CD4-positive, CD25-positive, alpha-beta regulatory T cell (primary cell): ENCODE measurements at places on chromosomes 7 and 10.

- peak; percentile 26 for DNase-seq
Observed at GRCh38 chr7:143003393-143004051, 23.4 kb downstream of the OR9A2 start.

GRCh38 chr10:107264742-107265141 is 100.2 kb upstream of the SORCS1 start:
- no peak for DNase-seq

DNA sequence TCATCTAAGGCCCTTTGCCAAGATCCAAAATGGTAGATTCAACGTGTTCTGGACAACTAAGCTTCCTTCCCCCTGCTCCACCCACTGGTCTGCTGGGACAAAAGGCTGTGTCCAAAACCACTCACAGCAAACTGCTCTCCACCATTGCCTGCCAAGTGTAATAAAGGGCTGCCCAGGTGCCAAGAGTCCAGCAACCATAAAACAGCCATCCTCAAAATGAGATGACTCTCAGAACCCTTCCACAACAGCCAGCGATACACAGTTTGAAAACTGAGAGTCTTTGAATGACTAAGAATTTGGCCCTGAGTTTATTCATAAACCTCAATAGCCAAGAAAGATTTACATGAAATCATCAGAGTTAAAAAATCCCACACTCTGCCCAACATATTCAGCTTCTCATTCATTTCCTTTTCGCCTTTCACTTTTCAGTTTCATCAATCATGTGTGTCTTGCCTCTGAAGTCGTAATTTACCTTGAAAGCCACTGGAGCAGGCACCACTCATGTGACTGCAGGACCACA is 658.1 kb upstream of the MGMT start:
- no peak for DNase-seq

- DNase-seq: no peak
Observed at GRCh38 chr7:1943933-1944618, 274.0 kb downstream of the ELFN1 start.

GRCh38 chr7:131352032-131352431 is 24.4 kb downstream of the MKLN1 start:
- DNase-seq: no peak

GRCh38 chr10:103127241-103127640 is 65.8 kb downstream of the NT5C2 start:
- no peak for DNase-seq

- no peak for DNase-seq
Observed at GRCh38 chr7:132077971-132078685, 498.1 kb downstream of the PLXNA4 start.

GRCh38 chr7:155448632-155449007 is 9.3 kb upstream of the EN2 start:
- no peak for DNase-seq

GRCh38 chr7:134632937-134633540 is 13.6 kb upstream of the BPGM start:
- peak; percentile 80 for DNase-seq

GRCh38 chr10:103278862-103279298 is 1.9 kb downstream of the INA start:
- DNase-seq: no peak

- DNase-seq: no peak
Observed at GRCh38 chr10:114442091-114442630, 37.9 kb upstream of the AFAP1L2 start.

DNA sequence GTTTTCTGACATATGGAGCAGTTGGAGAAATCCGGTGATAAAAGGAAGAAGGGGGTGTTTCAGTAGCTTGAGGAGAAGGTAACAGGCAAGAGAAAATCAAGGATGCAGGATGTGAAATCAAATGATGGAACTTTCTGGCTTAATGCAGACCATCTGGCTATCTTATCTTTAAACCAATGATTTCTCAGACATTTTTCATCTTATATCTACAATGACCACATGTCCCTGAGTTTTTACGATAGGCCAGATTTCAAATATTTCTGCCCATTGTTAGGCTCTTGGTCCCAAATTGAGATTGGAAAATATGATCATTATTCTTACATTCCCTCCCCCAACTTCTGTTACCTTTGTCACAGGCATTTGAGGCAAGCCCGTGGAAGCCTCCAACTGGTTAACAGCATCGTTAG is 486.8 kb downstream of the SUGCT start:
- no peak for DNase-seq

DNA sequence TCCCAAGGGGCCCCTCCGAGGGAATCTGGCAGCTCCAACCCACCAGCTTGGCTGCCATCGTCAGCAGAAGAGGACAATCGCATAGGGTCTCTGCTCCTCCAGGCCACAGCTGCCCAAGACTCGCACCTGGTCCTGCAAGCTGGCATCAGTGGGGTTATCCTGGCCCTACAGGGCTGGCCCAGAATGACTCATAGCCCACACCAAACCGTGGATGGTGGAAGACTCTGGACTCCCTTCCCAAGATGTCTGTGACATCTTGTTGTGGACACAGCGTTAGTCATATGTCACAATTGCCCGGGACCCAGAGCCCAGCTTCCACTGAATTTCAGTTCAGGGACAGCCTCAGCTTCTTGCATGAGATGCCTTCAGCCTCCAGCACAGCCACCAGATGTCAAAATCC is 91.5 kb upstream of the CUX1 start:
- DNase-seq: no peak

GRCh38 chr10:51832652-51833383 is 133.4 kb upstream of the CSTF2T start:
- no peak for DNase-seq

- DNase-seq: no peak
Observed at GRCh38 chr10:86798611-86799010, 42.2 kb downstream of the BMPR1A start.

GRCh38 chr7:155493744-155494538 is 36.0 kb downstream of the EN2 start:
- no peak for DNase-seq

GRCh38 chr7:137919987-137920386 is 73.2 kb upstream of the DGKI start:
- DNase-seq: no peak

GRCh38 chr10:79202188-79203013 is 133.6 kb downstream of the ZMIZ1 start:
- no peak for DNase-seq

DNA sequence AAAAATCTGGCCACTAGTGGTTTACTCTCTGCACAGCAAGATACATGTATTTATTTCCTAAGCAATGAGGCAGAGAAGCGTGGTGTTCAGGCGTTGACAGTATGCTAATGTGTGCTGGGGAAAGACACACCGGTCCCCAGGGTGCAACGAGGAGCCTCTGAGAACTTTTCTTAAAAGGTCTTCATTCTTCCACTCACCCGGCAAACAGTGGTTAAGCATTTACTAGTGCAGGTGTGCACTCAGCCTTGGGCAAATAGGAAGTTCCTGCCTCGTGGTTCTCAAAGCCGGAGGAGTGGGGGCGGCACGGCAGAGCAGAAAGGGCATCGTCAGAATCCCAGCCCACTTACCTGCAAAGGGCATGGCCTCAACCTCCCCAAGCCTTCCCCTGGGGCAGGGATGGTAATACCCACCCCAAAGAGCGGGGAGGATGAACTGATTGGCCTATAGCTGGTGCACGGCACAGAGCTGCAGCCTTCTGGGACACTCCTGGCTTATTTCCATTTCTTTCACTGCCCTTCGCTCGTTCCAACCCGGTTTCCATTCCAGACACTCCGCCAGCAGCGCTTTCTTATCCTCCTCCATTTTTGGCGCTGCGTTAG is 184.3 kb upstream of the CTBP2 start:
- no peak for DNase-seq

DNA sequence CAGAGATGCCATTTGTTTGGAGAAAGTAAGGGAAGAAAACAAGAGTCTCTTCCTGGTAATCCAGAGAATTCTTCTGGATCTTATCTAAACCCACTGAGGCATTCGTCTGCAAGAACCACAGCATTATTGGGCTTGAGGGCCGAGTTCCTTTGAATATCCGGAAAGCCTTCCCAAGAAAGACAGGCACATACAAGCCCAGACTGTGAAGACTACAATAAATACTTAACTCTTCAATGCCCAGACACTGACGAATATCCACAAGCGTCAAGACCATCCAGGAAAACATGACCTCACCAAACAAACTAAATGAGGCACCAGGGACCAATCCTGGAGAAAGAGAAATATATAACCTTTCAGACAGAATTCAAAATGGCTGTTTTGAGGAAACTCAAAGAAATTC is 99.0 kb downstream of the RNF32 start:
- no peak for DNase-seq

DNA sequence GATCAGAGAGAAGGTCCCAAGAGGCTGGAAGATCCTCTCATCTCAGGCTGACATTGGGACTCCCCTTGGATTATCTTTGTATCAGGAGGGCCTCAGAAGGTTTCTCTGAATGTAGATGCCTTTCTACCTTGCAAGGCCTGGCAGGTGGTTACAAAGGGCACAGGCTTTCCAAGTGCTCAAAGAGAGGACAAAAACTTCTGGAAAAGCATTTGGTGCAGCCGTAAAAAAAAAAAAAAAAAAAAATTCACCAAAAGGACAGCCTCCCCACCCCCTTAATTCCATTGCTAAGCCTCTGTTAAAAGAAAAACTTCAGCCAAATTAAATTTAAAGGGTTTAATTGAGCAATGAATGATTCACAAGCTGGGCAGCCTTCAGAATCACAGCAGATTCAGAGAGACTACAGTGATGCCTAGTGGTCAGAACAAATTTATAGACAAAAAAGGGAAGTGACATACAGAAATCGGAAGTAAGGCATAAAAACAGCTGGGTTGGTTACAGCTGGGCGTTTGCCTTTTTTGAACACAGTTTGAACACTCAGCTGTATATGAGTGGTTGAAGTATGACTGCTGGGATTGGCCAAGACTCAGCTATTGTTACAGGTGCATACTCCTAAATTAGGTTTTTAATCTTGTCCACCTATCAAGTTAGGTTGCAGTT is 42.5 kb upstream of the LRGUK start:
- DNase-seq: no peak

GRCh38 chr10:73889014-73889413 is 14.7 kb upstream of the CAMK2G start:
- DNase-seq: no peak

DNA sequence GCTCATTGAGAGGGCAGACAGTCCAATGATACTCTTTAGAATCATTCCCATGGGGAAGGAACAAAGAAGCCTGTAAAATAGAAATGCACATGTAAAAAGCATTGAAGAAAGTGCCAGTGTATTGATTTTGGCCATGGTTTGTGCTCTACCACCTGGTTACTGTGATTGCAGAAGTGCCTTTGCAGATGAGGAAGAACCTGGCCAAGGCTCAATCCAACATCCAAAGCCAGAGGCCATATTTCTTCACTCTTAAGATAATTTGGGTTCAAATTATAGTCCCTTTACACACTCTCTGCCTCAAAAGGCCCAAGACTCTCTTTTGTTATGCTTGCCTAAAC is 122.1 kb downstream of the EGFR start:
- DNase-seq: no peak

DNA sequence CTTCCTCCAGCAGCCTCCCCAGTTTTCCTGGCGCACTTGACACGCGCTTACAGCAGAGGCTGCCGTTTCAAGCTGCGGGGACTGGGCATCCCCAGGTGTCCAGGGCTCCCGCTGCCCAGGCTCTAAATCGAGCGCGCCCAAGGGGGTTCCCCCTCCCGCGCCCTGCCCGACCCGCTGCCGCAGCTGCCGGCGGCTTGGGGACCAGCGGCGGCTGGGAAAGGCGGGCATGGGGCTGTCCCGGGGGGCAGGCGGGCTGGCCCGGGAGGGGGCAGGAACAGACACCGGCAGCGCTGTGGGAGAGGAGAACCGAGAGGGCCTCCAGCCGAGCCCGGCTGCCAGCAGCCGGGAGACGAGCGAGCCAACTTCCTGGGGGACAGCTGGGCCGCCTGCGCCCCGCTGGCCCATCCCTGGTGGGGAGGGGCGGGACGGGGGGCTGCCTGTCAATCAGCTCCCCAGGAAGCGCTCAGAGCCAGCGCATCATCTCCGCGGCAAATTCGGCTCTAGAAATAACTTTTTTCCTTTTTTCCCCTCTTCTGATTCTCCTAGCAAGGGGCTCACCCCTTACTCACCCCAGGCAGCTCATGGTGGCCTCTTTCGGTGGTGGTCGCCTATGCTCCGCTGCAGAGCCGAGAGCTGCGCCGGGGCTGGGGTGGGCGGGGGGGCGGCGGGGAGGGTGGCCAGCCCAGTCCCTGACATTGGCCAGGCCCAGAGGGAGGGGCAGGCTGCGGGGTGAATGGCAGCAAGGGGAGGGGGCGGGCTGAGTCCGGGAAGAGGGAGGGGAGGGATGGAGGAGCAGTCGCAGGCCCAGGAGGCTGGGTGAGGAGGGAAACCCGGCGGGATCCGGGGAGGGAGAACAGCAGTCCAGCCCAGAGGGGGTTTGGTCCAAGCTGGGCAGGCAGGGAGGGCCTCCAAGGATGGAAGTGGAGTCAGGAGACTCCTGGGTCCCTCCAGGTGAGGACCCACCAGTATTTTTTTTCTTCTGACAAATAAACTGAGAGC is 14.7 kb downstream of the GRID2IP start:
- no peak for DNase-seq

DNA sequence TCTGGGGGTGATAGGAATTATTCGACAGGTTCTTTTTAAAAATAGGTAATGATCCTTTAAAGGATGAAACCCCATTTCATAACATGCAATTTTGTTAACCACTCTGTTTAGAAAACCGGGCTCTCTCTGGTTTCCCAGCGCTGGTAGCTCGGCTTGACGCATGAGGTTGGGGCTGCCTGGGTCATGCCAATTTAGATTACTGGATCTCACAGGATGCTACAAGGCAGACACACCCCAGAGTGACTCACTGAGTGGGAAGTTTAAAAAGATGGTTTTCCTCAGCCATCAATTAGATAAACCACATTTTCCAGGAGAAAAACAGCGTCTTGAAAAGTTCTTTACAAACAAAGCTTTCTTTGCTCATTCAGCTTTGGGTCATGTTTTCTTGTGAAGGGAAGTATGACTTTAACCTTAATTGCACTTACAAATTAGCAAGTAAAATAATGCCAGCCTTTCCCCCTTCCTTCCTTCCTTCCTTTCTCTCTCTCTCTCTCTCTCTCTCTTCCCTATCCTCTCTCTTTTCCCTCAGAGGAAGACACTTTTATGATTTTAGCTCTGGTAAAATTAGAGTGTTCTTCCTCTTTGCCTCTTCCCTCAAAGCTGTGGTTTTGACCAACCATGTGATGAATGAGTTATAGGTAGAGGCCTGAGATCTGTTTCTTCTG is 99.8 kb downstream of the EPDR1 start:
- no peak for DNase-seq

GRCh38 chr7:20064974-20065862 is 152.0 kb downstream of the MACC1 start:
- DNase-seq: peak; percentile 4

DNA sequence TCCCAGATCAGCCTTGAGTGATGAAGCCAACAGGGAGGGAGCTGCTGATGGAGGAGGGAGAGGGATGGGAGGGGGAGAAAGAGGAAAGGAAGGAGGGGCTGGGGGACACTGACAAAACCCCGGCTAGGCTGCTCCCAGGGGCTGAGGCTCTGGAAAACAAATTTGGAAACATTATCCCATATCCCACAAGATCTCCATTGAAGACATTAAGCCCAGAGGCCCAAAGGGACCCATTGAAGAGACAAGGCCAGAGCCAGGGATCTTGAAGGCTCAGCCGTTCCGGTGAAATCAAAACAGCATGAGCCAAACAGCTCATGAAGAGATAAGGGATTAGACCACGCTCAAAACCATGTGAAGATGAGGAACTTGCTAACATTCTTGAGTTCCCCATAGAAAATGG is 184.3 kb upstream of the ITGB1 start:
- no peak for DNase-seq
